Nucleus accumbens (tissue), 56 donors: ENCODE measurements at places on chromosomes 1 and 21.

DNA sequence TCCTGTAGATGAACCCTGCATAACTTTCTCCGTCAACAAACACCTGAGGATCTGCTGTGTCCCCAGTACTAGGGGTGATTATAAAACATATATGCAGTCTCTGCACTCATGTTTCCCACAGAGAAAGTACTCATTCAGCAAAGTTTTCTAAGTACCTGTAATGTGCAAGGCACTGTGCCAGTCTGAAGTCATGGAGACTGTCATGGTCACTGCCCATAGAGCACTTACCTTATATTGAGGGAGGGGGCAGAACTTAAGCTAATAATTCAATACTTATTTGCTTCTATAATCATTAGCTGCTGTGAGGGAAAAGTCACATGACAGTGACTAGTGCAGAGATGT, 41.2 kb downstream of the MAP3K21 start:
- no peak for DNase-seq

GRCh38 chr1:94095744-94096469, 25.0 kb downstream of the ABCA4 start:
- no peak for DNase-seq

- DNase-seq, result peak; percentile 62
Measured at GRCh38 chr21:42956824-42957630, 17.3 kb upstream of the PKNOX1 start.

GRCh38 chr1:187504779-187505178, 676.0 kb downstream of the PLA2G4A start:
- no peak for DNase-seq

DNA sequence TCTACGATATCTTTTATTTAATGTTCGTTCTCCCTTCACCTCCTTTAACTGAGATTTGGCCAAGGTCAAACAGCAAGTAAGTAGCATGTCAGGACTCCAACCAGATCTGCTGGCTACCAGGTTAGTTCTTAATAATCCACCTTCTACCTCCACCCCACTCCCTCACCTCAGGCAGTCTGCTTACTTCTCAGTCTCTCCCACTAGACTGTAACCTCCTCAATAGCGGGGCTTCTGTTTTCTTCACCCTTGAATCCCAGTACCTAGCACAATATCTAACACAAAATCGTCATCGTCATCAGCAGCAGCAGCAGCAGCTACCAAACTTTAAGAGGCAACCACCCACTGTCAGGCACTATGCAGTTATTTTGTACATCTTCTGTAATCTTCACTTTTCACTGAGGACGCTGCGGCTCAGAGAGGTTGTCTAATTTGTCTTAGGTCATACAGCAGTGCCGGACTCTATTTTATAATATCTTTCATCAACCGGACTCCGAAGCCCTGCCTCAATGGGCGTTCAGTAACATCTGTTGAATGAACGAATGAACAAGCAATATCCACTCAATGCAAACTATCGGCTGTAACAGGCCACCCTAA, 859 bp upstream of the MAGI3 start:
- no peak for DNase-seq

- no peak for DNase-seq
Measured at GRCh38 chr1:1732381-1732780, 8.2 kb upstream of the CDK11A start.

DNA sequence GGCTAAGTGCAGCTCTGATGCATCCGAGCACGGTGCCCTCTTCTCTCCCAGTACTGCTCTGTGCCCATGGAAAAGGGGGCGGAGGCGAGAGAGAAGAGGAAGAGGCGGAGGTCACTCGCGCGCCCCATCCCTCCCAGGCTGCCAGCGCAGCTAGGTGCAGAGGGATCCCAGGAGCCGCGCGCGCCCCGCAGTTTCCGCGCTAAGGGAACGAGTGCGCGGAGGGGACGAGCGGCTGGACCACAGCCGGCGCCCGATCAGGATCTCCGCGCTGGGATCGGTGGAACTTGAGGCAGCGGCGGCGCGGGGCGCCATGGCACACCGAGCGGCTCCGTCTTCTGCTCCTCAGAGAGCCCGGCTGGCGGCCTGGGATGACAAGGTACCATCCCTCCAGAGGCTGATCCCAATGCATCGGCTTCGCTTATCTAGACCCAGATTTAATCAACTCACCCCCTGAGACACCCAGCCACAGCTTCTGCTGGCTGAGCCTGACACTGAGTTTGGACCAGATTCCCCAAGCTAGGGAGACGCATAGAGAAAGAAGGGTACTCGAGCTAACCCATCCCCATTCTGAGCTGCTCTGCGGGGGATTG, at the start of gene PTGFR:
Gene PTGFR (plus strand): TSS at position 114 of the 590 bp plus-strand sequence. CDS start 1,770 bp downstream, outside the sequence.
- no peak for DNase-seq

GRCh38 chr1:87986130-87986866, 657.6 kb downstream of the LMO4 start:
- no peak for DNase-seq

DNA sequence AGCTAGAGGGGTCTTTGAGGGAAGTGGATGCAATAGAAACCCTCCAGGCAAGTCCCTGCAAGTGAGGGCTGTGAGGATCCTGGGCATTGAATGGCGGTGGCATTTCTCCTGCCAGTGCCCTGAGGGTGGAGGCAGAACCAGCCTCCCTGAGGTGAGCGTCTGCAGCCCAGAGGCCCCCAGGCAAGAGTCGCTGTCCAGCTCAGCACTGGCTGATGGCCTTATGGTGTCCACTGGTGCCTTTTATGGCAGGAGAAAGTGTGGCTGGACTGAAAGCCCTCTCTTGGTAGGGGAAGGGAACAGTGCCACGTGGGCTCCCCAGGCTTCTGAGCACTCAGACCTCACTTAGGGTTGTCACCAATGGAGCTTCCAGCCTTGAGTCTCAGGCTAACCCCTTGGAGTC, 77.3 kb downstream of the SH3BGR start:
- no peak for DNase-seq

GRCh38 chr1:8926707-8927694, 18.7 kb upstream of the CA6 start:
- DNase-seq, result no peak

- no peak for DNase-seq
Measured at GRCh38 chr1:183600634-183601033, 10.4 kb upstream of the NCF2 start.

DNA sequence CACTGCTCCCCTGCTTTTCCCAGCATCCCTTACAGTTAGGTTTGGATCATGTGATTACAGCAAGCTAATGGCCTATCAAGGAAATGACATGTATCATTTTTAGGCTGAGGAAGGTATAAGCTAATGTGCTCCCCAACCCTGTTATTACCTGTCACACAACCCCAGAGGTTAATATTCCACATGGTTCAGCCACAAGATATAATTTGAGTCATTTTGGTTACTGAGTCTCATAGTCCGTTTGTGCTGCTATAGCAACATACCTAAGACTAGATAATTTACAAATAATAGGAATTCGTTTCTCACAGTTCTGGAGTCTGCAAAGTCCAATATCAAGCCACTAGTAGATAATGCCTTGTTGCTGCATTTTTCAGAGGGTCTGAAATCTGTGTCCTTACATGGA, 29.1 kb upstream of the SLC16A1 start:
- DNase-seq, result no peak

DNA sequence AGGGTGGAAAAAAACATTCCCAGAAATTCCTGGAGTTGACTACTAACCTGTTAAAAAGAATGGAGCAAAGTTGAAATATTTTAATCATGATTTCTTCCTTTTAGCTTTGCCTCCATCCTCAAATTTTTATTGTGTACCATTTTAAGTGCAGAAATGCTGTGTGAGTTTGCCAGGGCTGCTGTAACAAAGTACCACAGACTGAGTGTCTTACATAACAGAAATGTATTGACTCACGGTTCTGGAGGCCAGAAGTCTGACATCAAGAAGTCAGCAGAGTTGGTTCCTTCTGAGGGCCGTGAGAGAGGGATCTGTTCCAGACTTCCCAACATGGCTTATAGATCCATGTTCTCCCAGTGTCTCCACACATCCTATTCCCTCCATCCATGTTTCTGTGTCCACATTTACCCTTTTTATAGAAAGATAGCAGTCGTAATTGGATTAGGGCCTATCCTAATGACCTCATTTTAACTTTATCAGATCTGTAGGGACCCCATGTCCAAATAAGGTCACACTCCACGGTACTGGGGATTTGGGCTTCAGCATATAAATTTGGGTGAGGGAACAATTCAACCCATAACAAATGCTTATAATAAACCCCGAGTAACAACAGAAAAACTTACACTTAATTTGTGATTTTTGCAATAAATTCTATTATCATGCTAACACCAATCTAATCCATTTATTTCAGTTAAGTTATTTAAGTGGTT, 12.7 kb downstream of the SNX7 start:
- no peak for DNase-seq

GRCh38 chr1:172818841-172819527, 160.1 kb downstream of the FASLG start:
- DNase-seq, result no peak

GRCh38 chr1:48697066-48697707, 79.5 kb downstream of the BEND5 start:
- peak; percentile 35 for DNase-seq

DNA sequence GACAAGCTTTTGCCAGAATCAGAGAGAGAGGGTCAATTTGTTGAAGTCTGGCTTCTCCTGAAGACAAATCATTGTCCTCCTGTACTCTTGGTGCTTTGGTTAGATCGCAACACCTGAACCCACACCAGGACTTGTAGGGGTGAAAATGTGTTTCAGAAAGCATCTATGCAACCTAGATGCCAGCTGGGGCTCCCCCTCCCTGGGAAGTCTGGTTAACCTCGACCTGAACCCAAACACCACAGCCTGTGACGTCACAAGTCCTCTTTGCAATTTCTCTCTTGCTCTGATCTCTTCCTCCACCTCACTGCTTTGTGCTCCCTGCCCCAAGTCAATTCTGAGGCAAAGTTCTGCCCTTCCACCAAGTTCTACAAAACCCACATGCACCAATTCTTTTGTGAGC, 42.8 kb upstream of the USP24 start:
- no peak for DNase-seq

DNA sequence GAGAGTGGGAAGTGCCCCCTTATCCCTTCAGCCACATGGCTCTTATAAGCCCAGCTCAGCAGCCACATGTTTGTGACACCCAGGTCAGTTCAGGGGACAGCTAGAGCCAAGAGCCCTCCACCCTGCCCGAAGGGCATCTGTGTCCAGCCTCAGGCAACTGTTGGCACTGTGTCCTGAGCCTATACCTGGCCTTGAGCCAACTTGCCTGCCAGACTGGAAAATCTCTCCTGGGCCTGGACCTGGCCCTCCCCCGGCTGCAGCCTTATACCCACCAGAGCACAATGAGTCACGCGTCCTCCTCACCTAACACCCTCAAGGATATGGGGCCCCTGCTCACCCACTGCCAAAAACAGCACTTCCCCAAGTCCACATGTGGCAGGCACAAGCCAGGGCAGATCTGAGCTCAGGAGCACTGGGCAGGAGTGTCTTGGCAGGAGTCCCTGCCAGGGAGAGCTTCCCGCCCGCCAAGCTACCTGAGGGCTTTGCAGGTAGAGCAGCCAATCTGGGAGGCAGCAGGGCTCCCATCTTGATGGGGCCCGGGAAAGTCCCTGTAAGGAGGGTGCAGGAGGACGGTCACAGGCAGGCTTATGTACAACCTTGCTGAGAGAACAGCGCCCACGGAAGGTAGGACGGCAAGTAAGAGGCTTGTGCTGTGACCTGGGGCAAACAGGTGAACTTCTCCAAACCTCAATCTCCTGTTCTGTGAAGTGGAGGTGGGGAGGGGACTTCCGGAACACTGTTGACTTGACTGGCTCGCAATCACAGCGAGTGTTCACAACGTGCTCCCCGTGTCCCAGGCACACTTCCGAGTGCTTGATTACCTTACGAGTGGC, 19.8 kb upstream of the HSPG2 start:
- DNase-seq, result no peak
